Dermis blood vessel endothelial cell (primary cell): ENCODE measurements at places on chromosomes 12 and 14. TPM values are rescaled to one million over a fixed set of nuclear protein-coding genes. Genes with fewer than 3 reads are reported as not detected.
A peak's percentile ranks its signal among the peaks of the same experiment; 100 is the strongest.

SERPINA9 gene
- total RNA-seq: not detected in 2 replicates

- no peak for DNase-seq
Observed at GRCh38 chr14:56630707-56631106, 51.1 kb downstream of the TMEM260 start.

DNA sequence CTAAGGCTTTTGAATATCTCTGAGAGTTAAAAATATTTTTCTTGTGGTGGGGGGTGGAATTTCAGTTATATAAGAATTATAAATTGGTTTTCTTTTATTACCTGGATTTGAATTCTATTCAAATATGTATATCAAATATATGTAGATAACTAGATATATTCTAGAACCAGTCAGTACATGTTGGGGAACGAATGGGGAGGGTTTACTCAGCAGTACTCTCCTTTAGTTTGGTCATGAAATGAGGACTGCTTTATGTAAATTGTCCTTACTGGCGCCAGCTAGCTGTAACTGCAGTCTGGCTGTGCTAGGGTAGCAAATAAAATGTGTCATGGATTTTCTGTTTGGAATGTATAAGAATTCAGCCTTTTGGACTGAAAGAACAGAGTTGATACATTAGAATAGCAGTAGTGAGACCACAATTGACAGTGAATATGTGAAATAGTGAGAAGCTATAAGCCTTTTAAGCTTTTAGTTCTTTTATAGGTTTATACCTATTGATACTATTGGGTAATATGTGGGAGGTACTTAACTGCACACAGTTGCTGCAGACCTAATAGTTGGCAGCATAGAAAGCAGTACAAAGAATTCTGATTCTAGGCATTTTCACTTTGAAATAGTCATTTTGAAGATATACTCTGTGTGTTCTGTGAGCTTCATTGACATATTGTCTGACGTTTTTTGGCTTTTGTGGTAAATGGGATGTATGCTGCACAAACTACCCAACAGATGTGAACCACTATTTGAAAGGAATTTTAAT lies 29.0 kb downstream of the ATF7IP start:
- peak; percentile 73 for DNase-seq

STON2 gene
- total RNA-seq: 100 and 119 TPM in 2 replicates

DNA sequence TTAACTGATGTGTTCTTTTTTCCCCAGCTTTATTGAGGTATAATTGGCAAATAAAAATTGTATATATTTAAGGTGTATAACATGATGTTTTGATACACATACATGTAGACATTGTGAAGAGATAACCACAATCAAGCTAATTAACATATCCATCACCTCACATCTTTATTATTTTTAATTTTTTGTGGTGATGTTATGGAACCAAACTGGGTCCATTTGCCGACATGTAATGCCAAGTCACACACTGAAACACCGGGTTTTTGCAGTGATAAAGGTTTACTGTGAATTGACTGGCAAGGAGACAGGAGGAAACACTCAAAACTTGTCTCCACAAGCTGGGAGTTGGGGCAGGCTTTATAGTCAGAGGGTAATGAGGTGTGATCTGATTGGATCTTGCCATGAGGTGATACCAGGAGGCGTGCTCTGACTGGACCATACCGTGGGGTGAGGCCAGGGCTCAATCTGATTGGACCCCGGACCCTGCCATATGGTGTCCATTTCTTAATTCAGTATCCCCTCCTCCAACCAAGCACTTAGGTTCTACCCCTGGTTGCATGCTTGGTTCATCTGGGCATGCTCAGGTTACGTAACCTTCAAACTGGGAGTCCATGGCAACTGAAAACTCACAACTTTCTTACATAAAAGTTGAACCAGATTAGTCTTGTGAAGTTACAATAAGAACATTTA lies 11.8 kb upstream of the WSCD2 start:
- DNase-seq: no peak

TBX3 gene
- 2.4 and 2.5 TPM in 2 replicates for total RNA-seq

TBC1D30 gene
- total RNA-seq: 19.6 and 19.9 TPM in 2 replicates

GRCh38 chr12:120775862-120776552 lies 50.4 kb downstream of the ACADS start:
- DNase-seq: no peak

DNA sequence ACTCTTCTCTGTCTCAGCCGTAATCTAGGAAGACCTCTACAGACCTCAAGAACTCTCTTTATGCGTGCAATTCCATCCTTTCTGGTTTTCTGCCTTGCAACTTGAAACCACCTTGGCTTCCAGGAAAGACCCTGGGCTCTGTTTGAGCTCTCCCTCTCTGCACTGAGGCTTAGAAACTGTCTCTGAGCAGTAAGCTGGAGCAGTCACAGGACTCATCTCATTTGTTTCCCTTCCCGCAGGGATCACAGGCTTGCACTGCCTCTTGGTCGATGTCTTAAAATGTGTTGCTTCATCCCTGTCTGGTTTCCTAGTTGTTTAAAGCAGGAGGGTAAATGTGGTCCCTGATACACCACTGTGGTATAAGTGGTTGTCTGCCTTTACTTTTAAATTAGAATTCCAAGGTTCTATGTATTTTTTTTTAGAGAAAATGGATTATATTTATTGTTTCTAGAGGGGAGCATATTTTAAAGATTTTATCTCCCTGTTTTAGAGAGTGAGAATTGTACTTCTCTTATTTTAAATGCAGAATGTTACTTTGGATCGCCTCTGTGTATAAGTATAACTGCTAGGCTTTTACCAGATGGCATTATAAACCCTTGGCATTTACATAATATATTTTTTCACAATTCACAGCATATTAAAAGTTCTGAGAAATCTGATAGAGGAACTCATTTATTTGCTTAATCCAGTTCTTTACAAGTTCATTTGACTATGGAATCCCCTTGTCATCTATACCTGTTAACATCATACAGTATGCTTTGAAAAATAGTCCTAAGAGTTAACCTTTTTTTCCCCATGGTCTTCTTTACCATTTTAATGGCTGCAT lies 26.4 kb downstream of the EID3 start:
- no peak for DNase-seq

HOXC6 gene
- total RNA-seq: under 0.01 and 0.05 TPM in 2 replicates

DNA sequence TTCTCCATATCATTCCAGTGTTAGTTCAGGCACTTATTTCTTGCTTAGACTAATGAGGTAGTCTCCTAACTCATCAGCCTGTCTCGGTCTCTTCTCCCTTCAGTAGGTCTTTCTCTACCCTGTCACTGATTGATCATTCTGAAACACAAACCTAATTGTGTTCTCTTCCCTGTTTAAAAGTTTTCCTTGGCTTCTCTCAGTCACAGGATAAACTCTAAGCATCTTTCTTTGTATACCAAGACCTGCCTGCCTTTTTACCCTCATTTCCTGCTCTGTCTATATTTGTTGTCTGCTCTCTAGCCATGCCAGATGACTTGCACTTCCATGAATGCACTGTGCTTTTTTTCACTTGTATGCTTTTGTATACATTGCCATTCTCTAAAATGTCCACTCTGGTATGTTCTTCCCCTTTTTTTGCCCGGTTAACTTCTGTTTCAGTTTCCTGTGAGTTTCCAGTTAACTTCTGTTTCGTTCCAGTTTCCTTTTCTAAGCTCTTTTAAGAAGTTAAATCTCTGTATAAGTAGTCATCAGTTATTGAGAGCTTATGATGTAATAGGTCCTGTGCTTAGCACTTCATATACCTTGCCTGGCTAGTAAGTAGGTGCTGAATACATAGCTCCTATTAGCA lies 12.8 kb downstream of the DIP2B start:
- DNase-seq: peak; percentile 58

RASSF9 gene
- total RNA-seq: 7.7 and 13.4 TPM in 2 replicates

- no peak for DNase-seq
Observed at GRCh38 chr12:94070520-94070919, 77.9 kb upstream of the PLXNC1 start.

CISTR gene
- total RNA-seq: not detected in 2 replicates

- no peak for DNase-seq
Observed at GRCh38 chr14:75673345-75674035, 12.4 kb downstream of the TTLL5 start.

PRICKLE1 gene
- 11.6 and 12.3 TPM in 2 replicates for total RNA-seq

PIK3C2G gene
- 1.0 and 3.0 TPM in 2 replicates for total RNA-seq

- peak; percentile 79 for DNase-seq
Observed at GRCh38 chr12:13135371-13136178, 32.1 kb upstream of the GSG1 start.

DNA sequence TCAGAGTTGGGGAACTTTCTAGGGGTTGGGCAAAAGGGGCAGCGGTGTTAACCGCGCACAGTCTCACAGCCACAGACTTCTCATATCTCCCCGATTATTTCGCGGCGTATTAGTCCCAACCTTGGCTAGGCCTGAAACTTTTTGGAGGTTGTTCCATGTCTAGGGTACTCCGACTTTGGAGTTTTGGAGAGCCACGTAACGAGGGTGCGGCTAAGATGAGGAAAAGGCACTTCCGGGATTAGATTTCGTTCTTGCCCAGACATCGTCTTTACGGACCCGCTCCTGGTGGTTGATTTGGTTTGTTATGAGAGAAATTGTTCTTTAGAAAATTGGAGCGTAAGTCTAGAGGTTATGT lies 513 bp downstream of the CCNK start:
- peak; percentile 45 for DNase-seq

DNA sequence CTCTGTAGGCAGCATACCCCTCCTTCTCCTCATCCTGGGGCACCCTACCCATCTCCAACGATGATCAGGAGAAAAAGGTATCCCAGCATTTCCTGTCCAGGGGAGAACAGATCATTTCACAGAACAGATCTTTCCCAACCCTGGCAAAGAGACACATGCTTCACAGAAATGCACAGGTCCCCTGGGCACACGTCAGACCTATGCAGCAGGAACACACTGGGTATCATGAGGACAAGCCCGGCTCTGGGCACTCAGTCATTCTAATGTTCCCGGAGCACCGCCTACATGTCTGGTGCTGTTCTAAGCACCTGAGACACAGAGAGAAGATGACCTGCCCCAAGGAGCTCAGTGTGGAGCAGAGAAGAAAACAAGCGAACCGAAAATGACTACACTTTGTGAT lies 56.2 kb downstream of the ACTN1 start:
- DNase-seq: no peak

DNA sequence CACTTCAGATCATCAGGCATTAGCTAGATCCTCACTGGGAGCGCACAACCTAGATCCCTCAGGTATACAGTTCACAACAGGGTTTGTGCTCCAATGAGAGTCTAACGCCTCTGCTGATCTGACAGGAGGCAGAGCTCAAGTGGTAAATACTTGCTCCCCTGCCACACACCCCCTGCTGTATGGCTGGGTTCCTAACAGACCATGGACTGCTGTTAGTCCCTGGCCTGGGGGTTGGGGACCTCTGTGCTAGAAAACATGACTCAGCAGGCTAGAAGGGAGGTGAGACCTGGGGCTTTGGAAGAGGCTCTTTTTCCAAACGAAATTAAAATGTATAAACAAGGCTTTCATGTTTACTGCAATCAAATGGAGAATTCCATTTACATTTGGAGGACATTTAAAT lies 691.1 kb downstream of the FLRT2 start:
- no peak for DNase-seq

GRCh38 chr14:68789821-68790643 lies 2.8 kb downstream of the ZFP36L1 start:
- DNase-seq: peak; percentile 42

DNA sequence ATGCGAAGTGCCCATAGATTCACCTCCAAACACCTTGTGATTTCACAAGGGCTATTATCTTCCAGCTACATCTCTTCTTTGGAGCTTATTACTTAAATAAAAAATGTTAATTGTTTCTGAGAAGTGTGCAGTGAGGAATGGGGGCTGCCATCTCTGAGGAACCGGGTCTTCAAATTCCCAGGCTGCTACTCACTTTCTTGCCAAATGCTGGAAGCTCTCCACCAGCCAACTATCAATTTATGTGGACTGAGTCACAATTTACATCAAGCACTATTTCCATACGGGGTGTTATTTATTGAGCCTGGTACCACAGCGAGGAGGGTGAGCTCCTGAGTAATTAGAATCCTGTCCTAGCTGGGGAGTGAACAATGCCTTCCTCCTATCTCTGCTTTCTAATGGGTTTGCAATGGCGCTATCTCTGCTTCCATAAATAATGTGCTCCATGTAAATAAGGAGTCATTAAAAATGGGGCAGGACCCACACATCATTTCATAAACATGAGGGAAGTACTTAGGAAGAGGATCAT lies 898.3 kb downstream of the VRK1 start:
- DNase-seq: no peak

MNAT1 gene
- 52.6 and 59.6 TPM in 2 replicates for total RNA-seq

IPO4 gene
- total RNA-seq: 28.8 and 60.6 TPM in 2 replicates

PRR13 gene
- total RNA-seq: 12.6 and 18.0 TPM in 2 replicates

GRCh38 chr14:70000601-70001000 lies 121.4 kb downstream of the SMOC1 start:
- DNase-seq: no peak

DNA sequence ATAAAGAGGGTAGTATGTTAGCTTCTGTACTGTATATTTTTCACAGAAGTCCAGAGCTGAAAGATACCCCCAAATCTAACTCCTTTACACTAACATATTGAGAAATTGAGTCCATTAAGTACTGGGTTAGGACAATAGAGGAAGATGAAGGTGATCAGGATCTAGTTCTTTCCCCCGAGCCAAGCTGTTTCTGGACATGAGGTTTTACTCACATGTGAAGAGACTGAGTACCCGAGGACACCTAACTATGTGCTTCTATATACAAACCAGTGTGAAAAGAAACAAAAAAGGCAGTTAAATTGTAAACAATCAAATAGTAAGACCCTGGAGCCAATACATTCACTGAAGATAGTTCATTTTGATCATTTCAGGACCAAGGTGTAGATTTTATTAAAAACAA lies 3.8 kb upstream of the TRHDE start:
- no peak for DNase-seq

GRCh38 chr14:89573399-89573657 lies 156.3 kb upstream of the FOXN3 start:
- no peak for DNase-seq

DNA sequence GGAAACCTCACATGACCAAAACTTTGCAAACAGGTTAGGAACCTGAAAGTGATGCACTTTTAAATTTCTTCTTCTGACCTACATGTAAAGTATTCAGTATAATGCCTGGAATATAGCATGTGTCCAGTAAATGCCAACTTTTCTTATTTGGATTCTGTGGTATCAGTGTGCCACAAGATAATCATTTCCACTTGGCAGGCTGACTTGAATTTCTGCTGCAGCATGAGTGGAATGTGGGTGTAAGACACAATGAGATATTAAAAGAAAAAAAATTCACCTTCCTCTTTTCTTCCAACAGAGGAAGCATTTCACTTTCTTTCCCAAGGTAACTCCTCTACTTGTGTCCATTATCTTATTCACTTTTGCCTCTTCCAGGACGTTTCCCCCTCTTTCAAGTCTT lies 141.9 kb upstream of the PRKD1 start:
- no peak for DNase-seq

- no peak for DNase-seq
Observed at GRCh38 chr14:100532906-100533655, 54.1 kb downstream of the BEGAIN start.

CLEC1B gene
- total RNA-seq: not detected in 2 replicates

- DNase-seq: no peak
Observed at GRCh38 chr14:71036433-71036832, 129.2 kb downstream of the PCNX1 start.

- DNase-seq: no peak
Observed at GRCh38 chr12:1794440-1795090, 25.8 kb upstream of the LRTM2 start.
